Transverse colon (tissue), 4 donors: ENCODE measurements at places on chromosomes 16 and 17.

DNA sequence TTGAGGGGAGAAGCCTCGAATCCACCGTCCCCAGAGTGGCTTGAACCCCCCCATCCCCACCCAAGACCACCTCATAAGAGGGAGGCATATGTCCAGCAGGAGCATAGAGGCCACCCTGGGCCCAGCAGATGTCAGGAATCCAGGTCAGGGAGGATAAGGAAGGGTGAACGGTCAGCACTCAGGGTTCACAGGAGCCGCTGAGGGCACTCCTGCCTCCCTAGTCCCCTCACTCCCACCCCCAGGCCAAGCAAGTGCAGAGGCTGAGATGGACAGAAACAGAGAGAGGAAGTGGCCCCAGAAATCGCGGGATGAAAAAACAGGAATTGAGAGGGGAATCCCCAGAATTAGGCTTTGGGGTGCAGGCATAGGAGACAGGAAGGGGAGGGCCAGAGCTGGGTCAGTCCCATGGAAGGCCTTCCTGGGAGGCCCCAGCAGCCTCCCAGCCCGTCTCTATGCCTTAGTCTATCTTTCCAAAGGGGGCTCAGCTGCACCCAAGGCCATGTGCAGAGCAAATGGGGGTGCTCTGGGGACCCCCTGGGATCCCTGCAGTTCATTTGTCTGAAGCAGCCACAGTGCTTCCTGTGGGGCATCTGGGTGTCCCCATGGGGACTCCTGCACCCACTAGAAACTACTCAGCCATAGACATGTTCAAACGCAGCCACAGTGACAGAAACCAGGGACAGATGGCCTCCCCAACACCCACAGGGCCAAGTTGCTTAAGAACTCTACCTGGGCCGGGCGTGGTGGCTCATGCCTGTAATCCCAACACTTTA, 1.7 kb downstream of the CMTM3 start:
- no peak for DNase-seq

DNA sequence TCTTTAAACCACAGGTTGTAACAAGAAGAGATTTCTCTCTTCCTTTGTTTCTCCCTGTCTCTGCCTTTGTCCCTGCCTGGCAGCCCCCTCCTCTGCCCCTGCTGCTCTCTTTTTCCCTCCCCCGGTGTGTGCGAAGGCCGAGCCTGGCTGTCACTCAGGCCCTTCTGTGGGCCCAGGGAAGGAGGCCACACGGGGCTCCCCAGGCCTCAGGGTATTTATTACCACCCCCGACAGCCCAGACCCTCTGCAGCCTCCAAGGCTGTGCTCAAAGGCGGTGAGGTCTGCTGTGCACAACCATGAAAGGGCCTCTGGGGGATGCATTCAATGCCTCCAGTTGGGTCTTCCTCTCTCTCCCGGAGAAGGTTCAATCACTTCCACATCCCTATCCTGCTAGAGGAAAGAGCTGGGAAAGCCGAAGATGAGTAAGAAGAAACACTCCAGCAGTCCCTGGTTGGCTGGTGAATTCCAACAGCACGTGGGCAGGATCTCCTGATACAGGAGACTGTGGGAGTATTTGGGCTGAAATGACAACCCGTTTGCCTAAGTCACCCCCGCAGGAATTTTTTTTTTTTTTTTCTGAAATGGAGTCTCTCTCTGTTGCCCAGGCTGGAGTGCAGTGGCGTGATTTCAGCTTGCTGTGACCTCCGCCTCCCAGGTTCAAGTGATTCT, 34.2 kb downstream of the ZNF423 start:
- no peak for DNase-seq

GRCh38 chr16:84026606-84027005, 16.0 kb downstream of the SLC38A8 start:
- no peak for DNase-seq

DNA sequence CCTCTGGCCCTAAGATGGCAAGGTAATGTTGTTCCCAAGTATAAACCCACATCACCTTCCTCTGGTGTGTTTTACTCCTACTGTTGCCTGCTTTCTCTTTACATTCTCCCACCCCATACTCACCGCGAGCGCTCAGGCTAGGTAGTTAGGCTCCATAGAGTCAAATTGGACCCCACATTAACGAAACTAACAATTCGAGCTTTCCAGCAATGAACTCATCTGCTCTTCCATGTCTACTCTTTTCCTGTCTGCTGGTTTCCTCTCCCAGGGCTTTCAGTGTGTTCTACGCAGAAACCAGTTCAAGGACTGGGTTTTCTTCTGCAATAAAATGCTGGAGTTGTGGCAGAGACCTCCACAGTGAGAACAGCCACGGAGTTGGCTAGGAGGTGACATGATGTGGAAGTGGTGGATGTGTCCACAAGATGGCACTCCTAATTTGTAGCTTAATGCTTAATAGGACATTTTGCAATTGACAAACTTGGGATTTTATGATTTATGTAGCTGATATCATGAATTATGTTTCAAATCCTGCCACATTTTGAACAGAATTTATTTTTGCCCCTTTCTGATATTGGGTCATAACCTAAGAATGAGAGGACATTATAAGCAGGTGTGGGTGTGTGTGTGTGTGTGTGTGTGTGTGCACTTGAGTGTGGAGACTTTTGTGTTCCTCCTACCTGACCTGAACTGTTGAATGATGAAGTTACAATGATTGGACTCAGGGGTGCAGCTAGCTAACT, 2.2 kb upstream of the UQCRC2 start:
- DNase-seq, result no peak

GRCh38 chr17:40832840-40833239, 10.4 kb upstream of the KRT10 start:
- DNase-seq, result no peak

DNA sequence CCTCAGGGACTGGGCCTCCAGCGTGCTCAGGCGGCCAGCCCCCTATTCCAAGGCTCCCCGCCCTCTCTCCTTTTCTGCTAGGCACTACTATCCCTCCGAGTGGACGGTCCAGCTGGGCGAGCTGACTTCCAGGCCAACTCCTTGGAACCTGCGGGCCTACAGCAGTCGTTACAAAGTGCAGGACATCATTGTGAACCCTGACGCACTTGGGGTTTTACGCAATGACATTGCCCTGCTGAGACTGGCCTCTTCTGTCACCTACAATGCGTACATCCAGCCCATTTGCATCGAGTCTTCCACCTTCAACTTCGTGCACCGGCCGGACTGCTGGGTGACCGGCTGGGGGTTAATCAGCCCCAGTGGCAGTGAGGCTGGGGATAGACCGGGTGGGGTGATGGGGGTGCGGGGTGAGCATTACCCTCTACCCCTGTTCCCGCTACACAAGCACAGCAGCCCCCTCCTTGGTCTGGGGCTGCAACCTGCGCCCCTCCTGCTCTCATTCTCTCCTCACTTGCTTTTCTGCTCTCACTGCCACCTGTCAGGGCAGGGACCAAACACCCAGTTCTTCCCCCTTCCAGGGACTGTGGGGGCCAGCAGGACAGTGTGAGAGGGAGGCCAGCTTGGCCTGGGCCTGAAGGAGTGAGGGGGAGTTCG, 1.1 kb downstream of the PRSS41 start:
- DNase-seq, result no peak
